ENCODE measurements at places on chromosomes 7 and 10.

DNA sequence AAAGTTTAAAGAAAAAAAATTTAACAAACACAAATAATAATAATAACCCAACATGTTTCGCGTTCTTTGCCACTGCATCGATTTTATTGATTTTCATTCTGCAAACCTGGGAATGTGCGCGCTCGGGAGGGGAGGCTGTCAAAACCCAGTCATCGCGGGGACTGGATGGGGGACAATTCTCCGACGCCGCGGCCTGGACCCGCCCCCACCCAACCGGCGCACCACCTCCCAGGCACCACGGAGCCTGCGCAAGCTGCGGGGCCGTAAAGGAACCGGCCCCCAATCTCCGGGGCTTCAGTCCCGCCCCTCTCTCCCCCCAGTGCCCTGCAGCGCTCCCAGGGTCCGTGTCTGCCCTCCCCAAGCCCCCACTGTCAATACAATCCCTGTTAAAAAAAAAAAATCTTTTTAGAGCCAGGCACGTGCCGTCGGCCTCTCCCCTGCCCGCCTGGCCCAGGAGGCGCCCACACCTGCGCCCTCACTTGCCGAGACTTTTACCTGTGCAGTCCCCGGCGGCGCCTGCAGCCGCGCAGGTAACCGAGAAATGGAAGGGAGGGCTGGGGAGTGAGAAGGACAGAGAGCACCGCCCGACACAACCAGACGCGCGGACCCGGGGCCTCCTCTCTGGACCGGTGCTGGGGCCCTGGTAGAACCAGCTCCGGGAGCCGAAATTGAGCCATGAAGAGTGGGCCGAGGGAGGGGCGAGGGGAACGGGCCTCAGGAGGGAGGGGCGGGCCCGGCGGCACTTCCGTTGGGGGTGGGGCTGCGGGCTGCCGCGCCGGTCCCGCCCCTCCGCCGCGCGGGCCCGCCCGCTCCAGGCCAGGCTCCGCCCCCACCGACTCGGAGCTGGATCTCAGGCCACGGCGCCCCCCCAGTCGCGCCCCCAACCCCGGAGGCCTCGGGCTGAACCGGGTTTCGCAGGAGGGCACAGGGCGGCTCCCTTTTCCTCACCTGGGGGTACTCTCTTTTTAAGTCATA is 7.6 kb upstream of the ZNF503 start:
- peak; percentile 48 for DNase-seq

GRCh38 chr7:47580175-47580706 is 1.7 kb downstream of the TNS3 start:
- DNase-seq = peak; percentile 64

DNA sequence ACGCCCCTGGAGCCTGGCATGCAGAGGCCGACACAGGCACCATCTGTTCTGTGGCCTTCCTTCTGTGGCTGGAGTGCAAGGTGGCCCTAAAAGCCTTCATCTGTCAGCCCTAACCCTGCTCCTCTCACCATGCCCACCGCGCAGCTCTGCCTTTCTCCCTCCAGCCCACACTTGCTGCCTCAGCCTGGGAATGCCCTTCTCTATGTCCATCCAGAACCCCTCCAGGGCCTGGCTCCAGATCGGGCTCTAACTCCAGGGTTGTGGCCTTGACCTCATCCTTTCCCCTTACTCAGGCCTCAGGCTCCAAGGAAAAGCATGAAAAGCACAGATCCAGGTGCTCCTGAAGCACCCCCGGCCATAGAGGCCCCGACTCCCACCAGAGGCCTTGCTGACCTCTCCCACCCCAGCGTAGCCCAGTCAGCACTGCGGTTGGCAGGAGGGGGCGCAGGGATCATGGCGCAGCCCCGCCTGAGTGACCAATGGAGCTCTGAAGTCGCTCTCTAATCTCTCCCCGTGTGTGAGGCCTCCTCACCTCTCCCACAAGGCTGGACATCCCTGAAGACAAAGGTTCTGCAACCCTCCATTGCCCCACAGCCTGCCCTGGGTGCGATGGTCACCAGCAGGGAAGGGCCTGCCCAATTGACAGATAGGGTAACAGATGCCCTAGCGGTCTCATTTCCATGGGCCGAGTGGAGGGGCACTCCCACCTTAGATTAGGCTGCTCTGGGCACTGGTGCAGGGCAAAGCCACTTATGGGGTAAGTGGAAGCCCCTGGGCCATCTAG is 9.2 kb downstream of the ZCCHC24 start:
- no peak for DNase-seq

GRCh38 chr10:13711291-13711690 is 124.5 kb downstream of the PRPF18 start:
- no peak for DNase-seq

DNA sequence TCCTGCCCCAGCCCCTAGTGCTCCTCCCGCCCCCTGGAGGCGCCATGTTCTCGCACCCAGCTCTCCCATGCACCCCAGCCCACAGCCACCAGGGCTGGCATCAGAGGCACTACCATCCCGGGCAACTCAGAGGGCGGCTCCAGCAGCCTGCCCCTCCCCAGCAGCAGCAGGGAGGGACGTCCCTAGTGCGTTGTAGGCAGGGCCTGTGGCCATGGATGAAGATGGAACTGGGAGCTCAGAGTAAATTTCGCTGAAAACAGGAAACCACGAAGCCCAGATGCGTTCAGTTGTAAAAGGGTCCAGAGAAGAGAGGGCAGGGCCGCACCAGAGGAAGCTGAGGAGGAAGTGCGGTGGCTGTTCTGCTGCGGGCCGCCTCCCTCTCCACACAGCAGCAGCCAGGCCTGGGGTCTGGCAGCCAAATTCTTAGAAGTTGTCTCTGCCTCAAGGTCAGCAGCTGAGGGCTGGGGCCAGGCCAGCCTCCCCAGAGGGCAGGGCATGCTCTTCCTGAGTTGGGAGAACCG is 24.6 kb downstream of the VSIR start:
- DNase-seq = no peak

Data from RPMI7951 (cell line).